ENCODE measurements at places on chromosomes 13 and 19. TPM values are rescaled to one million over a fixed set of nuclear protein-coding genes. Genes with fewer than 3 reads are reported as not detected.

NCCRP1 gene
- polyA plus RNA-seq, result not detected

CCNA1 gene
- polyA plus RNA-seq, result 1.6 TPM

PINLYP gene
- polyA plus RNA-seq, result 0.90 TPM

CLEC4M gene
- not detected for polyA plus RNA-seq

IQCN gene
- polyA plus RNA-seq, result 0.12 TPM

NUFIP1 gene
- polyA plus RNA-seq, result 6.6 TPM

CBY2 gene
- not detected for polyA plus RNA-seq

ZNF667 gene
- polyA plus RNA-seq, result 1.3 TPM

Data from psoas muscle (tissue), 8 donors.